Nucleus accumbens (tissue), 56 donors: ENCODE measurements at places on chromosomes 3 and 15.

DNA sequence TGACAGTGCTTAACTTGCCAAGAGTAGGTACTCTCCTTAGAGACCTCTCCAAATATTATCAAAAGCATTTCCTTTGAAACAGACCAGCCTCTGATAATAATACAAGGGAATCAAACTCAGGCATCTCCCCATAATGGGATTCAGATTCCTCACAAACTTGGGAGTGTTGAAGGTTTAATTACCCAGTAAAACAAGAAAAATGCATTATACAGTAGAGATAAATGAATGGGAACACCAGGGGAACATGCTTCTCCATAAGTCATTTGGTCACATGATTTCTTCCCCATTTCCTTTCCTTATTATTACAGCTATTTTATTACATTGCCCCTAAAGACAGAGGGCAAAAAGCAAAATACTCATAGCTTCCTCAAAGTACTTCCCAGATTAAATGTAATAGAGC, 325.0 kb upstream of the CDIN1 start:
- no peak for DNase-seq

GRCh38 chr3:134652409-134652831, 1.6 kb upstream of the KY start:
- no peak for DNase-seq

DNA sequence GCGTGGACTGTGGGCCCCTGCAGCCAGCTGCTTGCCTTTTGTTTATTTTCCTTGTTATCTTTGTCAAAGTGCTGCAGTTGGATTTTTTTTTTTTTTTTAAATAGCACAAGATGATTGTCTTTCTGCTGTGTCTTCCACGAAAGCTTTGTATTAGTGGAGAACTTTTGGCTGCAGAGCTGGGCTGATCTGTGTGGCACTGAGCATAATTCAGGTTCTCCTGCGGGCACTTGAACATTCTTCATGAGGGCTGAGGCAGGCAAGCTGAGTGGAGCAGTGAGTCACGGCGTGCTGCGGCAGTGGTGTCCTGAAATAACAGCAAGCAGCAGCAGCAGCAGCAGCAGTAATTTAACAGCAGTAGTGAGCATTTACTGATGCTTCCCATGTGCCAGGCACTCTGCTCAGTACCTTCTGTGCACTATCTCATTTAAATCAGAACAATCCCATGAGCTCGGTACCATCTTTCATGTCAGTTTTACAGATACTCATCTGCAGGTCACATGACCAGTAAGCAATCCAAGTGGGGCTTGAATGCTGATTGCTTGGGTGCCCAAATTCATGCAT, 45.8 kb downstream of the MITF start:
- DNase-seq = peak; percentile 26

- DNase-seq = no peak
Measured at GRCh38 chr3:121730940-121731687, 18.4 kb downstream of the GOLGB1 start.

- no peak for DNase-seq
Measured at GRCh38 chr3:189144645-189145044, 27.1 kb upstream of the TPRG1 start.

DNA sequence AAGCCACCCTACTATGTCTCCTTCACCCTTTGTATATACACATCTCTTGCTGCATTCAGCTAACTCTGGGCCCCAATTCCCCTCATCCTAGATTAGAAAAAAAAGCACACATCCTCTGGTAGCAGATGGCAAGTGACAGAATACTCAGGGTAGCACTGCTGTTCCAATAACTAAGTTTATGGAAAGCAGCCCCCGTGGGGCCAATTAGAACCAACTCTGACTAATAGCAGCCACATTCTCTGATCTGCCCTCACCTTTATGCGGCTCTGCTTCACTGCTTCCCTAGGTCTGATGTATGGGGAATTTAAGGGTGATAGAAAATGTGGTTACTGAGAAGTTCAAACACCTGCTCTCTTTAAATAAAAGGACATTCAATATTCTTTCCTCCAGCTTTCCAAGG, 74.9 kb upstream of the SETMAR start:
- no peak for DNase-seq

DNA sequence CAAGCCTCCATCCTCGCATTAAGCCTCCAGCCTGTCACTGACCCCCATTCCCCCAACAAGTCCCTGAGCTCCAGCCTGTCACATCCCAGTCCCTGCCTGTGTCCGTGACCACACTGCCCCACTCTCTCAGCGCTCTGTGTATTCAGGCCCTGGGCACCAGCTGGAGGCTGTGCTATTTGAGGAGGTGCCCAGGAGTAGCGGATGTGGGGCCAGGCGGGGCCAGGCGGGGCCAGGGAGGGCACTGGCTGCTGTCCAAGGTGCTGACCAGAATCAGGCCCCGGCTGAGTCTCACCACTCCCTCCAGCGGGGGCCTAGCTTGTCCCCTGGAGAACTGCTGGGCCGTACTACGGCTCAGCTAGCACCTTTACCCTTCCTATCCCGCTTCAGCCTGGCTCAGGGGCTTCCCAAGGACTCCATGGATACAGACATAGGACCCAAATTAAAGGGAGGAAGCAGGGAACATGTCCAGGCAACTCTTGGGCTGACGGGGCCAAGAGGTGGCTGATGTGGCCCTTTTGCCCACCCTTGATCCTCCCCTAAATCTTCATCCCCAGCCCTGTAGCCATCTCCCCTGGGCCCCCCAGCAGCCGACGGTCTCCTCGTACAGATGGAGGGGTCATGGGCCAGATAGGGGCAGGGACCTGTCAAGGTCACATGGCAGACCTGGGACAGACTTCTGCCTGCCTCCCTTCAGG, 1.1 kb downstream of the HHATL start:
- DNase-seq = peak; percentile 71

DNA sequence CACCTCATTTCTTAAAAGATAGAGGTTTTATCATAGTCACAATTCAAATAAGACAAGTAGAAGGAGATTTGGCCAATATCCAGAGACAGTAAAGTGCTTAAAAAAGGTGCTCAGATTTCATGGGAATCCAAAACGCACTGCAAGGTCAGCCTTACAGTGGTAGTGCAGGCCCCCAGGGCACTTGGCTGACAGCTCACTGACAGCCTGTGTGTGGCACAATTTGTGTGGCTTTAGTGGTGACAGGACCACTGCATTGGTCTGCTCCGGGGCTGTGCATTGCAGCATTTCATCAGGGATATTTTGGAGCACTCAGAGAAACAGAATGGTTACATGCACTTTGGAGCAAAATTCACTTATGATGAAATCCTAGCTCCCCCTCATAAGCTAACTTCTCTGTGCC, 544.3 kb downstream of the NTRK3 start:
- DNase-seq = no peak

DNA sequence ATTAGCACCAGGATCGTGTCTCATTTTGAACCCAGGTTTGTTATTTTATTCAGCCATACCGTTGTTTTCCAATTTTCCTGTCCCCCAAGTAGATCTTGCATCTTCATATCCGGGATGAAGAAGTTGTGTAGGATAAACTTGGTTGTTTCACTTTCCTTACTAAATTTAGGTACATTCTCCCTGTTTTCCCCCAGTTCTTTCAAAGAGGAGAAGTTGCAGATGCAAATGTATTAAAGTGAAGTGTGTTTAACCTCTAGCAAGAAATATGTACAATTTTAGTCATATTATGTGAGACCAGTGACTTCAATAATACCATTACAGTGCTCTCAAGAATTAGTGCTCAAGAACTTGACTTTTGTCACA, 1.3 kb downstream of the ATXN7 start:
- DNase-seq = no peak

DNA sequence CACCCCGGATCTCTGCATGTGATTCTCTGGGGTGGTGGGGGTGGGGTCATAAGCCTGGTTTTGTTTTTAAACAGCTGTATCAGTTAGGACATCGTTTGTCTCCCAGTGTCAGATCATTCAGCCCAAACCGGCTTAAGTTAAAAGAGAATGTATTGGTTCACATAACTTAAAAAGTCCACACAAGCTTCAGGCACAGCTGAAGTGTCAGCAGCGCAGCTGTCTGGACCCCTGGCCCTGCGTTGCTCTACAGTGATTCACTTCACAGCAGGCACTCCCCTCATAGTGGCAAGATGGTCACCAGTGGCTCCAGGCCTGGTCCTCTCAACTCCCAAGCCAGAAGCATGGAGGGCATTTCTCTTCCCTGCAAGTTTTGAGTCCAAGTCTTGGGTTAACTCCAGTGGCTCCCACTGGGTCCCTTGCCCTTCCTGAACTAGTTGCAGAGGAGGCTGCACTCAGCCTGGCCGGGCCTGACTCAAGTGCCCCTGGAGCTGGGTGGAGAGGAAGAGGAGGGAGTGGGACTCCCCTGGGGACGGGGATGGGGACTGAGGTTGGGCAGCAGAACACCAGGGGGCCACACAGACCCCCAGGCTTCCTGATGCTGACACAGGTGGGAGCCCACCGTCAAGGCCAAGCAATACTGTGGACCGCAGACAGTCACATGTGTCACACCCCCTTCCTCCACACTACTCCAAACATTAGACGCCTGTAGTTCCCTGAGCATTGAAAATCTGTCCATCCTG, 28.9 kb upstream of the GP9 start:
- no peak for DNase-seq

DNA sequence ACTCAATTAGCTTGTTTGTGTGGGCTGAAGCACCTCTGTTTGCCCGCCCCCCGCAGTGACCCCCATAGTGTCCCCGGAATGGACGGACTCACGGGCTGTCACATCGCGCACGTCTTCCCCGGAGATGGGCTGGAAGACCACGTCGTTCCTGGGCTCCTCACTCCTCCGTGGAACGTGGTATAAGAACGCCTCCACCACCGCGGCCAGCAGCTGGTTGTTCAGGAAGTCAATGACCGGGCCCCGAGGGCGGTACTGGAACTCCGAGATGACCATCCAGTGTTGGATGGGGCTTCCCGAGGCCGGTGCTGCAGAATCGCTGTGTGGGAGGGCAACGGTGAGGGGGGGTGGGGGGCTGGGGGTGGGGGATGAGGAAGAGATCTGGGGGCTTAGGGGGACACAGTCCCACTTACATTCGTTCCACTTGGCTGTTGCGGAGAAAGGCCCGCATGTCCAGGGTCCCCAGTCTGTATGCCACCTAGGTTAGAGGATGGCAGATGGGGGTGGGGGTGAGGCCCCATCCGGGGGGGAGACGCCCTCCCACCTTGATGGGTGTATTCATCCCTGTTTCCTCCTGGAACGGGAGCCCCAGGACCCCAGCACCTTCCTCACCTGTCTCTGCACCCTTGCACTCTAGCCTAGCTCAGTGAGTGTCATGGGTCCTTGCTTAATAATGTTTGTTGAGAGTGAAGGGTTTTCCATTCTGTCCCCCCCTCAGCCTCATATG, 30.2 kb downstream of the MUC20 start:
- DNase-seq = no peak

- no peak for DNase-seq
Measured at GRCh38 chr3:120092474-120092873, 1.8 kb downstream of the GSK3B start.

- no peak for DNase-seq
Measured at GRCh38 chr15:98272625-98273024, 312.1 kb downstream of the ARRDC4 start.

DNA sequence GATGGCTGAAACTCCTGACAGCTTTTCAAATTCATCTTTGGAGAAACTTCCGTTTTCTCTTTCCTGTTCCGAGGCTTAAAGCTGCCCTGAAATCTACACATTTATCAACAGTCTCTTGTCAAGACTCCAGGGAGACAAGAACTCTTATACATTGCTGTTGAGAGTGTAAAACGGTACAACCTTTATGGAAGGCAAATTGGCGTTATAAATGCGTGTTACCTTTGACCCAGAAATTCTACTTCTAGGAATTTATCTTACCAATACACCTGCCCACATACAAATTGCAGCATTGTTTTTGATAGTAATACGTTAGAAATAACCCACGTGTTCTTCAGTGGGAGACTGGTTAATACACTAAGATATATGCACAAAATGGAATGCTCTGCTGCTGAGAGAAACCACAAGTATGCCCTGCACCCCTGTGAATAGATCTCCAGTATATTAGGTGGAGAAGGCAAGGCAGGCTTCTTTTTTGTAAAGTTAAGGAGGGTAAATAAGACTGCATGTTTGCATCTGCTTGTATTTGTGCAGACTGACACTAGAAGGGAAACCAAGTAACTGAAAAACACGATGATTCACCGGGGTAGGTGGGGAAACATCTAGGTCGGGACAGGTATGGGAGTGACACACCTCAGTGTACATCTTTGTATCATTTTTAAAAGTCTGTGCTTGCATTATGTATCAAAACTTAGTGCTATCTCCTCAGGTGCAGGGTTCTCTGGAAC, 97.5 kb downstream of the IGF1R start:
- DNase-seq = no peak

- DNase-seq = no peak
Measured at GRCh38 chr15:39641191-39641889, 60.5 kb downstream of the THBS1 start.

DNA sequence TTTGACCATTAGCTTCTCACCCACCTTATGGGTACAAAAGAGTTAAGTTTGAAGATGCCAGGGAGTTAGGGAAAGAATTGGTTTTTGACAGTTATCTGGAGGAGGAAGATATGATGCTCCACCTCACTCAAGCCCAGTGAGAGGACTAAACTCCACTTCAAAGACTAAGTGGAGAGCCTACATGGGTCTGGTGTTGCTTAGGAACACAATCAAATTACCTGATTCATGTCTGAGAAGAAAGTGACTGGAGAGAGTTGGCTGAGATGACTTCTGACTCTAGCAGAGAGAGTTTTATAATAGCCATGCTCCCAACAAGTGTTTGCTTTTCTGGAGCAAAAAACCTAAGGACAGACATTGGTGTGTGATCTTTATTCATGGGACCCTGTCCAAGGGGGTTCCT, 43.3 kb downstream of the SUCNR1 start:
- DNase-seq = no peak

DNA sequence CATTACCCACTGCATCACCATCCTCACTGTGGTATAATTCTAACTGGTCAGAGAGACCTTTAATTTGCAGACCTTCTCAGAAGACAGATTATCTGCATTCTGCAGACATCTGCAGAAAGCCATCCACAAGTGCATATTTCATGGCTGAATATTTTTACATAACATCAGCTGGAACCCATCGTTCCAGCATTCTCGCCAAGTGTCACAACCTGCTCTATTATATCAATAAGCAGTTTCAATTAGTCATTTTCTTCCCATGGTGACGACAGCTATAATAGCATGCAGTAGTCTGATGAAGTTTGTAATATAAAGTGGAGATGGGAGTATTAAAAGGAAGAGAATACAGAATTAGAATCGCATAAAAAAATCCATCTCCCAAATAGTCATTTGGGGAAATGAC, 334.7 kb downstream of the FHIT start:
- DNase-seq = no peak

DNA sequence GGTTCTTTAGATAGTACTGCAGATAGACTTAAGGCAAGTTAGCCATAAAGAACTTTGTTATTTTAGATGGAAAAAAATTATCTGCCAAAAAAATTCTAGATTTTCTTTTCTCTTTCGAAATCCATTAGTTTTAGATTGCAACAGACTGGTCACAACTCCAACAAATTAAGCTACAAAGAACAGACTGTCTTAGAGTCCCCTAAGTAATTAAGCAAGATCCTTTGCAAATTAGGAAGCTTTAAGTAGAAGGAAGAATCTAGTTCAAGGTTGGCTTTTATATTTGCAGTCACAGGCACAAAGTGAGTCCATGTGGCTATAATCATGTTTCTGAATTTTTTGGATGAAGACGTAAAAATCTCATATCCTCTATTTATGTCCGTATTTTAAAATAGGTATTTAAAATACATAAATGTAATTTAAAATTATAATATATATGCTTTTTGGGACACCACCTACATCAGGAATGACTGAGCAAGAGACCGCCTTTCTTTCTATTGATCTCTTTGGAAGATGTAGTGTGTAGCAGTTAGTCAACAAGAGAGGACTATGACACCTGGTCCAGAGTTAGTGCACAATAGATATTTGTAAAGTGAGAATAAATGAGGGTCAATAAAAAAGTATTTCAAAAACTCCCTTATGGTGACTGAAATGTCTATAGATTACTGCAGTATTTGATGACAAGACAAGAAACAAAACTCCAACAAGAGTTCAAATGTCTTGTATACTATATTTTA, 34.4 kb downstream of the TMEM45A start:
- no peak for DNase-seq
